Naive thymus-derived CD8-positive, alpha-beta T cell (primary cell): ENCODE measurements at places on chromosomes 1 and 21.
A peak's percentile ranks its signal among the peaks of the same experiment; 100 is the strongest.

DNA sequence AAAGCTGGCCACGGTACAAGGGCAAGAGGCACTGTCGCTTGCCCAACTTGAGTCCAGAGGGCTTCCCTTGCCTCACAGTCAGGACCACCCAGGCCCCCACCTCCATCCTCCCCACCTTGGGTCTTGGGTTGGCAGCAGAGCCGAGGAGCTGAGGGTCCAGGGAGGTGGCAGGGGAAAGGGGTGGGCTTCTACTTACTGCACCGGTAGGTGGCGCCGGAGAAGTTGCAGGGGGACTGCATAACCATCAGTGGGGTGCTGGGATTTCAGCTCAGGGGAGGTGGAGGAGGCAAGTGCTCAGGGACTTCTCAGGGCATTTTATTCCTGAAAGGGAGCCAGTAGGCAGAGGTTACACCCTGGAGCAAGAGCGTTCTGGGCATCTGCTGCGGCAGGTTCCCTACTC lies 44.0 kb downstream of the TRIM62 start:
- DNase-seq = peak; percentile 31

GRCh38 chr21:23398726-23399125 lies 2208.6 kb downstream of the MRPL39 start:
- DNase-seq = no peak

DNA sequence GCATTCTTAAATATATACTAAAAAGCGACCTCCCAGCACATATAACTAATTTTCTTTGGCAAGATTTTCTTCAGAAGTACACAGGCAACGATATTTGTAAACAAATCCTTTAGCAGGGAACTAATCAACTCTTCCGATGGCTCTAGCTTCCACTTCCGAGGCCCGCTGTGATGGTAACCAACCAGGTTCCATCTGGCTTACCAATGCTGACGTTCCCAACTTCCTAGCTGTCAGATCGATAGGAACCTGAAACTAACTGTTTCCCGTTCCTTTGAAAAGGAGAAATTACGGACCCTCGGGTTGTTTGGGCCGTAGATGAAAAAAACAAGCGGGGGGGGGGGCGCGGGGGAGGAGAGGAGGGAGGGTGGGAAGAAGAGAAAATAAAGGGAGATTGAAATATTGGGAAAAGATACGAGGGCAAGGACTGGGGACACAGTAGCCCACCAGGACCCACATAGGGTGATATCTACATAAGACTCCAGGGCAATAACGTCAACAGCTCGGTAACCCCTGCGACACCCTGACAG lies 513 bp downstream of the GTF2B start:
- DNase-seq = peak; percentile 15

DNA sequence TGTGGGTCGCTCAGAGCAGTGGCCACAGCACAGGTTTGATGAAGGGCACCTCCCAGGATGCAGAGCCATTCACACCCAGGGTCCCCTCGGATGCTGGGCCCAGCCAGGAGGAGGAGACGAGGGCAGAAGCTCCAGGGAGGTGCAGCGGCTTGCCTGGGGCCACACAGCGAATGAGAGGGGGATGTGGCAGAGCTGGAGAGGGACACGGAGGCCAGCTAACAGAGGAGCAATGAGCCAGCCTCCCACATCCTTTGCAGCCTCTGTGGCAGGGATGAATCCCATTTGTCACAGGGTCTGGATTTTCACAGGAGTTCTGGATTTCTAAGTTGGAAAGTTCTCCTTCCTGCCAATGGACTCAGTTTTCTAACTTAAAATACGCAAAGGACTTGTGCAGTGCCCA lies 35.9 kb downstream of the CHD5 start:
- DNase-seq = no peak

DNA sequence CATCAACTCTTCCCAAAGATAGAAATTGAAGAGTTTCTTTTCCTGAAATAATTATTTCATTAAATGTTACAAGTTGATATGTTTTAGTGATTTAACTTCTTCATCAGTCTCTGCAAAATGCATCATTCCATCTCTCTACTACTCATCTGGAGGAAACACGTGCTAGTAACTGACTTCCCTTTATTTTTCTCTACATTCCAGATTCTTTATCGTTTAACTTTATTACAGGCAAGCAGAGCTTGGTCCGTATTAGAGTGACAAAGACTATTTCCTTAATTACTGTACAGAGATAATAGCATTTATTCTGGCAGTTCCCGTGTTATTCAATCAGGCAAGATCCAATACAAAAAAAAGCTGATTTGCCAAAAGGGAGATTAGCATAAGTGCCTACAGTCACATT lies 88.6 kb downstream of the TM2D1 start:
- no peak for DNase-seq
